Activated effector memory CD4-positive, alpha-beta T cell treated with anti-CD3 and anti-CD28 coated beads, Interleukin-2, amount 50 U/mL, for 16 hours (primary cell): ENCODE measurements at places on chromosomes 2 and 18.
A peak's percentile ranks its signal among the peaks of the same experiment; 100 is the strongest.

DNA sequence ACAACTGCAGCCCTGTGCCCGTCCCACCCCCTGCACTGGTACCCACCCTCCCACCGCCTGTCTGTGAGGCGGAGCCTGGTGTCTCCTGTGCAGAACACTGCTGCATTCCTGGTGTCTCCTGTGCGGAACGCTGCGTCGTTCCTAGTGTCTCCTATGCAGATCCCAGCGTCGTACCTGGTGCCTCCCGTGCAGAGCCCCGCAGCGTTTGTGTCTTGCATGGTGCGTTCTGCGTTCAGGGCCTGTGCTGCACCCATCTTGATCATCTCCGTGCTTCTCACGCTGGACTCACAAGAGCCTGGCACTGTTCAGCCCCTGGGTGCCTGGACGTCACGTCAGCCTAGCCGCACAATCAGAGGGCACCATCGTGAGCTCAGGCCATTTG lies 248.6 kb upstream of the SALL3 start:
- DNase-seq: peak; percentile 24

DNA sequence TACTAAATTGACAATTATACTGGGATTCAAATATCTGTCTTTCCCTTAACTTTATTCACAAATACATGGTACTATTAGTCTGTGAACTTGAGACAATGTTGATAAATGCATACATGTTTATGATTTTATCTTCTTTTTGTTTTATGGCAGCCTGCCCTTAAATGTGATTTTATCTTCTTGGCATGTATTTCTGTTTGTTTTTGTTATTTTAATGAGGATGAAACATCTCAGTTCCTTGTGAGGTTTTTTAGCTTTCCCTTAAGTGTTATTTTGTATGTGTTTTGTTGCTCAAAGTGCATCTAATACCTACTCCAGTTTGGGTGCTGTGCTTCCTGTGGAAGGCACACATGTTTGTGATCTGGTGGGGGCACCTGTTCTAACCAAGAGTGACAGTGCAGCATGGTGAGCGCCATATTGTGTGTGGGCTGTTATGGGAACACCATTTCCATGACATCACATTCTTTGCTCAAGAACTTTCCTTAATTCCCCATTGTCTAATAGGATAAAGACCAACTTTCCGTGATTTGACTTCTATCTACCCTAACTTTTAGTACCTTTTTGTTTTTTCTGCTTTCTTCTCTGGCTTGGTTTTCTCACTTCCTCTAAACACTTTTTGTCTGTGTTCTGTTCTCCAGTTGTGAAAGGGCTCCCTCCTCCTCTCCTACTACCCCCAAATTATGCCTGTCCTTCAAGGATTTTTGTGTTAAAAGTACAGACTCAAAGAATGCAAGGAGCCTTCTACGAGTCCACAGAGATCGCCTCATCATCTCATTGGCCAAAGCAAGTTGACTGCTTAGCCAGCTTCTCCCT lies 162.1 kb upstream of the TTC39C start:
- DNase-seq: no peak

GRCh38 chr18:47944972-47945852 lies 14.8 kb upstream of the SMAD2 start:
- no peak for DNase-seq

- no peak for DNase-seq
These were observed 29.6 kb downstream of the TTN start for GRCh38 chr2:178777577-178777976.

DNA sequence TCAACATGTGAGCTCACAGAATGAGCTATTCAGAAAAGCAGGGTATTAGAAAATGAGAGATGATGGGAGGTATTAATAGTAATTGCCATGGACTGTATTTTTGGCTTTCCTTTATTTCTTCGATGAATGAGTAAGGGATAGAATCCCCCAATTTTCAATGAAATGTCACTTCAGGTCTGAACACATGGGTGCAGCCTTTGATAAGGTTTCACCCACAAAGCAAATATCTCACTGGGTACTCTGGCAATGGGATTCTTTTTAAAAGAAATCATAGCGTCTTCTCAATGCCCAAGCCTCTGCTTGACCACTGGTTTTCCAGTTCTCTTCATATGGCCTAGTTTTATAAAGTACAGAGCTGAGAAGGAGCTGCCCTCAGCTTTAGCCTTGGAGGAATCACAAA lies 610.5 kb upstream of the FANCL start:
- DNase-seq: no peak

GRCh38 chr2:74792282-74792681 lies 41.6 kb upstream of the HK2 start:
- no peak for DNase-seq

DNA sequence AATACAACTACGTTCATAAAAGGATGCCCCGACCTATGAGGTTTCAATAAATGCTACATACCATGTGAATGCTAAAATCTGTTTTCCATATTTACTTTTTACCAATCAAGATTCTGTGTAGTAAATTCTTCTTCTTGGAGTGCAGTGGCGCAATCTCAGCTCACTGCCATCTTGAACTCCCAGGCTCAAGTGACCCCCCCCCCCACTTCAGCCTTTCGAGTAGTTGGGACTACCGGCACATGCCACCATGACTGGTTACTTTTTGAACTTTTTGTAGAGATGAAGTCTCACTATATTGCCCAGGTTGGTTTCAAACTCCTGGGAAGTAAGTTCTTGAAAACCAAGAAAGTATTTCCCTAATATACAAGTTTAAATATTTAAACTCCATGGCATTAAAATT lies 14.4 kb upstream of the USP34 start:
- no peak for DNase-seq

DNA sequence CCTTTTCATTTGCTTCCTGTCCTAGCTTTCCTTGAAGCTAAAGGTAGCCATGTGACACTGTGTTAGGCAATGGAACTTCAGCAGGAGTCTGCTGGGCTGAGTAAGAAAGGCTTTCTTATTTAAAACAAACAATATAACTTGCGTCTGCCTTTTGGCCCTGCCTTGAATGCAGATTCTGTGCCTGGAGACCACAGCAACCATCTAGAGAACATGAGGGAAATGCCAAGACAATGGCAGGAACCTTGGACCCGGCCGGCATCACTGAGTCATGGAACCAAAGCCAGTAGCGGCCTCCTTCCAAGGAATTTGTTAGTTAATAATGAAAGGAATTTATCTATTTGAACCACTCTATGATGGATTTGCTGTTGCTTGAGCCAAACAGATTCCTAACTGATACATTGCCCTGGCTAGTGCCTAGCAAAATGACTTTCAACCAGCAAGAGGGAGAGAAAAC lies 207.5 kb upstream of the EPHA4 start:
- no peak for DNase-seq

- DNase-seq: peak; percentile 71
These were observed 21.8 kb downstream of the ATG4B start for GRCh38 chr2:241659150-241659739.

DNA sequence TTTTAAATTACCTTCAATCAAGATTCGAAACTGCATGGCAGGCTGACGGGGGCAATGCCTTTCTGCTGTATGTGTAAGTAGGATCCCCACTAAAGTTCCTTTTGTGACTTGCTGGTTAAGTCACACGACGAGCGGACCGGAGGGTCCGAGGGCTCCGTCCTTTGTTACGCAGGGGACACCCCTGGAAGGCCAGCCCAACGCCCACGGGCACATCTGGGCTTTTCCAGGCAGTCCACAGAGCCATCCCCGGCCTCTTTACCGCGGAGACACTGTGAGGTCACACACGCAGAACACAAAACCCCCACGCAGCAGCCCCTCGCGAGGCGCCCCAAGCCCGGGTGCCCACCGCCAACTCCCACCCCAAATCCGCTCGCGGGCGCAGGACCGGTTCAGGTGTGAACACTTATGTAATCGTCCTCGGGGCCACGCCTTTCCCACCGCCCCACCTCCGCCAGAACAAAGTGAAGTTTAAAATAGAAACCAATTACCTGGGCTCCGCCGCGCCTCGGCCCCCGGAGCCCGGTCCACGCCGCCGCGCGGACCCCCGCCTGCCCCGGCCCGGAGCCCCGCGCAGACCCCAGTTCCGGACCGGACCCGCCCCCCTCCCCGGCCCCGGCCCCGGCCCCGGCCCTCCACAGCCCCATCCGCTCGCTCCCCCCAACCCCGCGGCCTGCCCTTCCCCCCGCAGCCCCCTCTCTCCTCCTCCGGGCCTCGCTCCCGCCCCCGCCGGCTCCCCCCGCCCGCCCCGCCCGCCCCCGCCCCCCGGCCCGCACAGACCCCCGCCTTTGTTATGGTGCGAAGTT lies 4.2 kb downstream of the ZNF516 start:
- peak; percentile 79 for DNase-seq

DNA sequence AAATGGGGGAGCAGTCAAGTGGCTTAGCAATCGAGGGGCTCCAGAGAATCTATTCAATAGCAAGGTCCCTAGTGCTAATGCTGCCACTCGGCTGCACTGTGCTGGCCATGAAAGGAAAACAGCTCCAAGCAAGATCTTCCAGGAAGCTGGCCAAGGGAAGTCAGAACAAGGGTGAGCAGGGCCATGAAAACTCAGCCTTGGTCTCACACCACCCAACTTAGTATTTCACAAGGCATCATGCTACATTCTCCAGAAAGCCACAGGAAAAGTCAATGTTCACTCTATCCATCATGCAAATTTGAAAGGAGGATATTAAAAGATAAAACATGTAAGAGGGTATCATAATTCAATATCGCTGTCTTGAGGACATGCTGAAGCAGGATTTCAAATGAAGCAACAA lies 35.7 kb downstream of the NRP2 start:
- DNase-seq: no peak

- no peak for DNase-seq
These were observed 88.4 kb upstream of the ARL5A start for GRCh38 chr2:151916632-151917031.

DNA sequence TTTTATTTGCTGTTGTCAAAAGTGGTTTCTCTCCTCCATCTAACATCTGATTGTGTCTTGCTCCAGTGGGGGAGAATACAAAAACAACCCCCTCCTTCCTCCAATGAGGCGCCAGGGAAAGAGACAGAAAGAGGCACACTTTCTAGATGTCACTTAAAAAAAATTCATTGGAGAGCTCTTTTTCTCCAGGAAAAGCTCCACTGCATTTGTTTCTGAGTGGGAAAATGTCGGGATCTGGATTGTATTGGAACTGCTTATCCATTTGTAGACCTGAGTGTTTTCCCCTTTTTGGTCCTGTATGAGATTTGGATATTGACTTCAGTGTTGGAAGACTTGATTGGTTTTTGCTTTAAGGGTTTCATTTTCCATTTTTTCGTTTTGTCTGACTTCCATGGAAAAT lies 995 bp downstream of the MBD5 start:
- DNase-seq: no peak

DNA sequence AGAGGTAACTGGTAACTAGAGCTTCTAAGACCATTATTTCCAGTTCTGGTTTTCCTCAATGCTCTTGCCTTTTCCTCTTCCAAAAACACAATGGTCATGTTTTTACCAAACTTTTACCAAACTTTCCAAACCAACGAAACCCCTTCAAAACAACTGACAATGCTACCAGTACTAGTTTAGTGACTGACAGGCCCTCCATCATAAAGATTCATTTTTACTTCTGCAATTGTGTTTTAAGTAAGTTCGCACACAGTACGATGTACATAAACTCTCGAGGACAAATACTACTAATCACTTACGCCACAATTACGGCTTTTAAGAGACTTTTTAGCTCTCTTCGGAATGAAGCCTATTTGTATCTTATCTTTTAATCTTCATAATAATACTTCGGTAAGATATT lies 900 bp downstream of the C18orf32 start:
- DNase-seq: no peak

DNA sequence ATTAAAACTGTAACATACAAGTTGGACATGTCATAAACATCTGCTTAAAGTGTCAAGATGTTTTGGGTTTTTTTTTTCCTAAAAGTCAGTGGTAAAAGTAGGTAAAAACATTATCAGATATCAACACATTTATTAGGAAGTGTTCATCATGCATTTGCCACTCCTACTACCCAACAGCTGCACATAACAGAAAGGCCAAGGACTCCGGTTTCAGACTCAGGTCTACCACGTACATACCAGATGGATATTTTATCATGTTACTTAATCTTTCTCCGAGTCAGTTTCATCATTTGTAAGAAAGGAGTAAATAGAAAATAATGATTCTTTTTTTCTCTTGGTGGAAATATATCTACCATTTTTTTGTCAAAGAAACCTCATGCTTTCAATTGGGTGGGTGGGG lies 192.3 kb downstream of the UBE2E3 start:
- no peak for DNase-seq

DNA sequence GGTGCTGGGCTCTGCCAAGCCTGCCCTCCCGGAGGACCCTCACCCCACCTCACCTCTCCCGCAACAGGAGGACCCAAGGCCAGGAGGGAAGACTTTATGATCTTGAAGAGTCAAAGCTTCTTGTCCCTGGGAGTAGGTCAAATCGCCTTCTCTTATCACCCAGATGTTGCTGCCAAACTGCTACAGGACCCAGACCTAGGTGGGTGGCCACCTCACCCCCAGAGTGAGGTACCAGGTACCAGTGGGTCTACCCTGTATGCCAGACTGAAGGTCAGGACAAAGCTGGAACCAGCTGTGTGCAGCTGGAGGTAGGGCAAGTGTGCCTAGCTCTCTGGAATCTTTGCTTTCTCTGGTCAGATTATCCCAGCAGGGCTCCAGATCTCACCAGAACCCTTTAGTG lies 197.2 kb downstream of the ZFP36L2 start:
- no peak for DNase-seq

- no peak for DNase-seq
These were observed 50.6 kb upstream of the SPRED2 start for GRCh38 chr2:65482971-65483370.

DNA sequence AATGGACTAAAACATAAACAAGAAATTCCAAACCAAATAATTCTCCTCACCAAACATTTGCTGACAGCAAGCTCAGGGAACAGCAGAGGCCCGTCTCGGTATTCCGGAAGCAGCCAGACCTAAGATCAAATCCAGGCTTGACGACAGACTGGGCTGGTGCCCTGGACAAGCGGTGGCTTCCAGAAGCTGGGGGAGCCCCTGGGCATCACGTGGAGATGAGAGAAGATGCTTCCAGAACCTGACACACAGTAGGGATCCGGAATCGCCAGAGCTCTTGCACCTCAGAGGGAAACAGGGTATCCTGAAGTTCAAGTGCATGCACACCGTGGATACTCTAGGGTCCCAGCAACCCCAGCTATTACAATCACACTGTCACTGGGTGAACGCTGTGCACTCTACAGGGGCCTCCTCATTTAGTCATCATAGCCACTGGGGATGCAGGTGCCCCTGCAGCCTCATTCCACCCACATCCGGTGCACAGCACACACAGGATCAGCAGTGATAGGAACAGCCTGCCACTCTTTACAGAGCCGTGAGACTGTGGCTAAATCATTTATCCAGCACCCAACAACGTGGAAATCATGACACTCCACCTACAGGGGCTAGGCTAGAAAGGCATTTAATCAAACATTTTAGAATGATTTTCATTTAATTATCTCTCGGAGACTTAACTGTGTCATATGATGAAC lies 102.6 kb downstream of the HDAC4 start:
- peak; percentile 88 for DNase-seq
